ENCODE measurements at places on chromosomes 3 and 15. TPM values are rescaled to one million over a fixed set of nuclear protein-coding genes. Genes with fewer than 3 reads are reported as not detected.

DNA sequence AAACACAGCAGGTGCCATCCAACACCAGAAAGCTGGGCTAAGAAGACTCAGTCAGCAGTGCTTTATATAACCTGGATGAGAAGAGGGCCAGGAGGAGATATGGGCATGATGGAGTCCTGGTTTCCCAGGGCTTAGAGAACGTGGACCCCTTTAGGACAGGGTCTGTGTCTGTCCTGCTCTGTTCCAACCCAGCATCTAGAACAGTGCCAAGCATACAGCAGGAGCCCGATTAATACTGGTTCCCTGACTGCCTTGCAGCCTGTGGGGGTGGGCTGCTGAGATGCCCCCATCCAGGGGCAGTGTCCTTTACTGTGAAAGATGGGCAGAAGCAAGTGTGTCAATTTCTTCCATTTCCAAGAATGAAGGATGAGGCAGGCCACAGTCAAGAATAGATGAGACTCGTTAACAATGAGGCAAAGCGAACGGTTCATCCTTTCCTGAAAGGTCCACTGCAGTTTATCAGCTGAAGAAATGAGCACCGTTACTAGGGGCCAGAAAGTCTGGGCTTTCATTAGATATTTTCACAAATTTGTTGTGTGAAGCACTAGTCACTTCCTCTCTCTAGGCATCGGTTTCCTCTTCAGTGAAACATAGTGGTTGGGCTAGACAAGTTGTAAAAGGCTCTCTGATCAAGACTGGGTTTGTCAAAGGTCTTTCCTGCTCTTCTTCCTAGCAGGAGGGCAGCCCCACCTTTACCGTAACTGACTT, 72.0 kb upstream of the HERC1 start:
- DNase-seq: no peak

DNA sequence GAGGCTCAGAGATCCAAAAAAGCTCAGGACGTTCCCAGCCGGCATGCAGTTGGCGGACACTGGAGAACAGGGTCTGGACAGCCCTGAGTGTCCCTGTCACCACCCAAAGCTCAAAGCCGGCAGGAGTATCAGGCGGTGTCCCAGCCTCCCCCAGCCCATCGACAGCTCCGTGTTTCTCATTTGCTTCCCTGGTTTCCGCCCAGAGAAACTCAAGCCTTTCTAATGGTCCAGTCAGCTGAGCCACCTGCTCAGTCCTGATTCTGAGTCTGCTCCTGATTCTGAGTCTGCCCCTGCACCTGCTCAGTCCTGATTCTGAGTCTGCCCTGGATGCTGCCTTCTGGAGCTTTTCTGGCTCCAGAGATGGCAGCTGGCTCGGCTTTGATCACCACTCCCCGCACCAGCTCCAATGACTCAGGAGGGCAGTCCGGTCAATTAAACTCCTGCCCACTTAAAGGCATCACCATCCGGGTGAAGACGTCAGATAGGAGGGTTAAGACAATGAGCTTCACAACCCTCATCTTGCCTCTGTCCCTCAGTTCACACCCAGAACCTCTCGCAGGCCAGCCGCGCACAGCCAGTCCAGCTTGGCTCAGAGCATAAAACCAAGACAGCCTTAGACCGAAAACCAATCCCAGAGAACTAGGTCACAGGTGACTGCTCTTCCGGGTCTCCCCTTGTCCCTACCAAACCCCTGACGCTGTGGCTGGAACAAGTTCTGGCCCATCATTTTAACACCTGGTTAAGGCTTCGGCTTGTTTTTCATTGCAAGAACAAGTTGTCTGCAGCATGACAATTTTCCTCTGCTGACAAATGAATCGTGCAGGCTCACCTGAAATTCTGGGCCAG, 6.8 kb downstream of the PCSK6 start:
- DNase-seq: no peak

GRCh38 chr15:98843844-98844243, 163.7 kb downstream of the PGPEP1L start:
- no peak for DNase-seq

- no peak for DNase-seq
Measured at GRCh38 chr15:93382200-93382820, 293.3 kb upstream of the RGMA start.

GRCh38 chr3:124780761-124781475, 50.7 kb downstream of the UMPS start:
- DNase-seq: no peak

DNA sequence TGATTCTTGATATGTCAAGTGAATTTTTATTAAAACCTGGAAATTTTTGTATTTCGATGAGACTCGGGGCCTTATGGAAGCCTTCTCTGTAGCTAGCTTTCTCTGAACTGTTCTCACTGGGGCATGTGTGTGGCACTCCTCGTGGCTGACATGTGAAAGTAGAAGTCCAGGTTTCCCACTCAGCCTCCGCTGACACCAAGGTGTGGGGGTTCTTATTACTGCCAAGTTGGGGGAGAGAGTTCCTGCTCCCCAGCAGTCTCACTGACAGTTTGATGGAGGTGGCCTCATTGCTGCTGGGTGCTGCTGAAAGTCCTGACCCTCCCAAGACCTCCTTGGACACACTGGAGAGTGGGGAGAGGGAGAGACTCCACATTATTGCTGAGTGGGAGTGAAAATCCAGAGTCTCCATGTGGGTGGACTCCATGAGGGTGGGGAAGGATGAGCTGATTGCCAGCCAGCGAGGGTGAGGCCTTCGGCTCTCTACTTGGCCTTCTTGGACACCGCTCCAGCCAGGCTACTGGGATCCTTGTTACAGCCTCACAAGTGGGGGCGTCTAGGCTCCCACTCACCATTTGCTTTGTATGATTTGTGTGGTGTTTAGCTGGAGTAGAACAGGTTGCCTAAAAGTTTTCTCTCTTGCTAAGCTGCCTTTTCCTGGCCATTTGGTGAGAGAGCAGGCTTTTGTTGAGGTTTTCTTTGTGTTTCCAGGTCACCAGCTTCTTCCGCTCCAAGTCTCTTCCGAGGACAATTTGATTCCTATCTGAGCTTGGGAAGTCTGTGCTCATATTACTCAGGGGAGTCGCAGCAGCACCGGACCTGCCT, 64.1 kb downstream of the LSM3 start:
- no peak for DNase-seq

DNA sequence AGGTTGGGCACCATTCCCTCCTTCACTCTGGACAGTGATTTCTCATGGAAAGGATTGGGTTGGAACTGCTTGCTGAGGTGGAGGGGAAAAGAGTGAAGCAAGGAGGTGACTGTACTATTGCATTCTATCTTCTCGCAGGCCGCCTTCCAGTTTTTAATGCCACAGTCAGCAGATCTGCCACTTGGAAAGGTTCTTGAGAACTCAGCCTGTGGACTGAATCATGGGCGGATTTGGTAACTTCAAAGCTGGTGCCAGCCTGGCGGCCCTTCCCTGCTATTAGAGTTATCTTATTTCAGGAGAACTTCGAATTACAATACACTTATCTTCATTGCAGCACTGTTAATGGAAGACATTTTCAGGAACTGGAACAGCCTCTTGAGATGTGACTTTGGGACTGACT, 23.1 kb upstream of the SLC28A2 start:
- no peak for DNase-seq

GRCh38 chr15:88323976-88324740, 67.6 kb upstream of the NTRK3 start:
- no peak for DNase-seq

- no peak for DNase-seq
Measured at GRCh38 chr15:39833515-39833981, 50.9 kb upstream of the FSIP1 start.

DNA sequence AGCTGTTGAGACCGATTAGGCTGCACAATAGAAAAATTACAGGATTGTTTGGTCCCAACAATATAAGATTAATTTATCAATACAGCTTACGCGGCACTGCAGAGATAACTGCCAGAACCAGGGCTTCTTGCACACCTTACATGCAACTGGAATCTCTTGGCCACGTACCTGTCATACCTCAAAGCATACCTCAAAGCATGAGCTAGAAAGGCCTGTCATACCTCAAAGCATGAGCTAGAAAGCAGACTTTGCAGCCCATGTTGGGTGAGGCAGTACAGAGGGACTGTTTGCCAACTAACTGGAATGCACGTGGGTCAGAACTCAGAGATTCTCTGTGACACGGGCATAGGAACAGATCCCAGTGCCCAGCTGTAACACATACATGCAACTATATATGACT, 34.7 kb downstream of the NTRK3 start:
- DNase-seq: no peak

GRCh38 chr15:101440846-101441590, 48.5 kb downstream of the PCSK6 start:
- DNase-seq: no peak

- DNase-seq: no peak
Measured at GRCh38 chr15:23897091-23897490, 210.0 kb upstream of the NDN start.

- DNase-seq: no peak
Measured at GRCh38 chr15:39184701-39185390, 396.0 kb upstream of the THBS1 start.

DNA sequence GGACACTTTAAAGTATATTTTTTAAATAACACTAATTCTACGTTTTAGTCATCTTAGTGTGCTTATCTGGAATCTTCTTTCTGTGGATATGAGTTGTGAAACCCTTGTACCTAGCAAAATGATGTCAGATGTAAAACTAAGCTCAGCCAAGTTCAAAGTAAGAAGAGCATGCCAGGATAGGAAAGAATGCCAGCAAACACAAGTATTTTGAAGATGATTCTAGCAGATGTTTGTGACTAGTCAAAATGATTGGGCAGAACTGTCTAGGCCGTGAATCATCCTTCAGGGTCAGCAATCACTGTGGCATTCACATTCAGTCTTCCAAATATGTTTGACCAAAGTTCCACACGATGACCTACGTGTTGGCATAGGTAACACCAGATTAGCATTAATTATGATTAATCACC, 5.4 kb upstream of the PLOD2 start:
- DNase-seq: no peak

DNA sequence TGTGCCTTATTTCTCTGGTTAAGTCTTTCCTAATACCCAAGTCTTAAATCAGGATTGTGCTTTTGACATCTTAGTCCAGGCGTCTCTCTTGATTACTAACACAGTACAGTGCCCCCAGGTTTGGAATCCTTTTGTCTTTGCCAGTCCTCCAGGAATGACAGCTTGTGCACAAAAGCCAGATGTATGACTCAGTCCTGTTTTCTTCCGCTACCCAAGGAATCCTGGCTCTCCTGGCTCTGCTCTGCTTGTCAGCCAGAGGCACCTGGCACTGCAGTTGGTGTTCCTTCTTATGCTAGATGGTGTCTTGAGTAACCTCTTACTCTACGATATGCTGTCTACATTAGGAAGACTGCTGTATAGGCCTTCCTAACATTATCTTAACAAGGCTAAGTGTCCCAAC, 728.2 kb upstream of the NECTIN3 start:
- no peak for DNase-seq

DNA sequence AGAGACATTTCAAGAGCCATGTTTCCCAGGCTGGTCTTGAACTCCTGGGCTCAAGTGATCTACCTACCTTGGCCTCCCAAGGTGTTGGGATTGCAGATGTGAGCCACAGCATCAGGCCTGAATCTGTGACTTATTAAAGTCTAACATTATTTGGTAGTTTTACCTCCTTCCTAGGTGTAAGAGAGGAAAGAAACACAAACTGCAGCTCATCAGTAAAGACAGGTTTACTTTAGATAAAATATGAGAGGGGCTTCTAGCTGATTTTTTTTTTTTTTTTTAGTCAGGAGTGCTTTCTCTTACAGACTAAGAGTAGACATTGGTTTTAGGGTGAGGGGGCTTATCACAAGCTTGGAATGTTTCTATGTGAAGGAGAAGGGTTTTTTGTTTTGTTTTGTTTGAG, 63.9 kb upstream of the RNU6-1 start:
- no peak for DNase-seq

DNA sequence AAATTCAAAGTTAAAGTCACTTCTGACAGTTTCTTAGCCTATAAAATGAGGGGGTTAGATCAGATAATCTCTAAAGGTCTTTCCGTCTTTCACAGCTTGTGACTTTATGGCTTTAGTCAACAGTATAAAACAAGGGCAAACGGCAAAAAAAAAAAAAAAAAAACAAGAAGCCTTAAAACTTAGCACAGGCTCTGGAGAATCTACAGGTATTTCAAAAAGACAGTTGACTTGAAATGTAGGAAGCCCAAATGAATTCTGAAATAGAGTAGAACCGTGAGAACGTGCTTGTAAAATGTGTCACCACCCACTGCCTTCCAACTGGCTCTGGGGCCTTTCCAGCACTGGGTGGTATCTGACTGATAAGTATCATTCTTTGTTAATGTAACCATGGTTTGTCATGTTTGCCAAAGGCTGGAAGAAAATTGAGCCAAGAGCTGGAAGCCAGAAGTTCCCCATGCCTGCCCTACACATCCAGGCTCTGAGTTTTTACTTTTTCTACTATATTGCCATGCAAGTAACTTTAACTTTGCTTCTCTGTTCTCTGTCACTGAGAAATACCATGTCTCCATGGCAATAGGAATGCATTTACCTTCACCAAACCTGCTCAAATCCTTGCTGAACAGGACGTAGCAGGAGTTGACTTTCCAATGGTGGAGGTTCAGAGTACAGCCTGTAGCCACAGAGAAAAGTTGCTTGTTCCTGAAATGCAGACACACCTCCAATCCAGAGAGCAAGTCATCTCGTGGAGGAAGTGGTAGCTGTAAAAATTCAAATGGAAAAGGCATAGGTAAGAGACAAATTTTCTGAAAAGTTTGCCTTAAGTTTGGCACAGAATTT, 35.8 kb upstream of the THSD4 start:
- peak; percentile 40 for DNase-seq

GRCh38 chr3:146625186-146625775, 20.1 kb upstream of the PLSCR5 start:
- DNase-seq: no peak

DNA sequence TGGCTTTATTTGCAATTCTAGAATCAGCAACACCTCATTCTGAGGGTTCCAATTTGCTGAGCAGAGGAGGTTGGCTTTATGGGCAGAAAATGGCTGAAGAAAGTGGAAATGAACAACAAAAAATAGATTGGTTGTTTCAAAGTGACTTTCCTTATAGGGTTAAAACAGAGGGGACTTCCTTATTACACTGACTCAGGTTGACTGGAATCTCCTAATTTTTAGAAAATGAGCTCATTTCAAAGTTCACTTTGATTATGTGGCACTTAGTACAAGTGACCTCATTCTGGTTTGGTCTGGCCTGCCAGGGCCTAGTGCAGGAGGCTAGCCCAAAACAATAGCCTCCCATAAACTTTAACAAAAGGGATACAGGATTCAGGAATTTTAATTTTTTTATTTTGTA, 41.4 kb downstream of the NFKBIZ start:
- DNase-seq: no peak

Gene AGBL1
- total RNA-seq: 1.5 TPM

Gene GOLGA6B
- 0.26 TPM for total RNA-seq

Gene HIGD2B
- not detected for total RNA-seq

Gene CP
- 1.9 TPM for total RNA-seq

Gene RLBP1
- total RNA-seq: not detected

Gene AP4E1
- 19.2 TPM for total RNA-seq

Gene NRG4
- 6.1 TPM for total RNA-seq

Gene P2RY12
- 5.3 TPM for total RNA-seq

Gene TMEM40
- 2.3 TPM for total RNA-seq

Gene EDC3
- total RNA-seq: 16.0 TPM

Gene DISP2
- total RNA-seq: 0.63 TPM

Gene NDN
- total RNA-seq: 72.3 TPM

All from urinary bladder (tissue), 4 donors.